ENCODE measurements at places on chromosomes 6 and 20. TPM values are rescaled to one million over a fixed set of nuclear protein-coding genes. Genes with fewer than 3 reads are reported as not detected.

Gene OVOL2
- total RNA-seq = not detected

Gene PGC
- total RNA-seq = not detected

Gene METTL24
- 6.6 TPM for total RNA-seq

Gene FHL5
- total RNA-seq = not detected

Gene CCN6
- not detected for total RNA-seq

Gene FAM162B
- not detected for total RNA-seq

Gene MATN4
- not detected for total RNA-seq

Gene JAG1
- total RNA-seq = 42.5 TPM
